ENCODE measurements at places on chromosomes 1 and 21.

DNA sequence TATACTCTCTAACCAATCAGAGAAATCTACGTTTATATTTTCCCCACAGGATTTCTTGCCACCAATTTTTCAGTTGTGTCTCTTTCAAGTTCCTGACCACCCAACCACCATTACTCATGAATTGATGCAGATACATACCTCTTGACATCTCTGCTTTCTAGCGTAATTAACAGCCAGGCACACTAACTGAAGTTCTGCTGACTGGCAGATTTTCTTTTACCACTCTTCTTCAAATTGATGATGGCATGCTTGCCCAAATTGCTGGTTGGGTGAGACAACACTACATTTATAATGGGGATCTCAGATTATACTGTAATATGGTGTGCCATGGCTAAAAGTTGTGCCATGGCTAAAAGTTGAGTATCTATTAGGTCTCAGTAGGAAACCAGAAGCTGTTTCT is 566.7 kb downstream of the ADGRL2 start:
- no peak overlapping the region for H3K4me3 ChIP-seq
- no peaks in the 10 kb centered on the region for H3K36me3 ChIP-seq
- H3K27me3 ChIP-seq, result no peaks in the 10 kb centered on the region

GRCh38 chr1:70222716-70223235 is 1.6 kb downstream of the SRSF11 start:
- no peaks in the 10 kb centered on the region for H3K27me3 ChIP-seq
- H3K4me3 ChIP-seq, result peak overlapping the region; percentile 79
- peaks cover 6% of the 10 kb centered on the region for H3K4me1 ChIP-seq
- H3K27ac ChIP-seq, result peak overlapping the region; percentile 96
- no peak for DNase-seq

GRCh38 chr1:108521990-108522393 is 37.9 kb upstream of the EEIG2 start:
- H3K4me3 ChIP-seq, result no peak overlapping the region
- H3K27me3 ChIP-seq, result peaks cover 2% of the 10 kb centered on the region
- no peaks in the 10 kb centered on the region for H3K4me1 ChIP-seq
- no peaks in the 10 kb centered on the region for H3K36me3 ChIP-seq
- peak; percentile 37 for DNase-seq

- peak; percentile 41 for DNase-seq
- H3K36me3 ChIP-seq, result no peaks in the 10 kb centered on the region
- no peak overlapping the region for H3K27ac ChIP-seq
- no peak overlapping the region for H3K4me3 ChIP-seq
- H3K4me1 ChIP-seq, result peaks cover 12% of the 10 kb centered on the region
Measured at GRCh38 chr1:8629241-8630091, 188.0 kb downstream of the RERE start.
